ENCODE measurements at places on chromosomes 5 and 9. TPM values are rescaled to one million over a fixed set of nuclear protein-coding genes. Genes with fewer than 3 reads are reported as not detected.

The EIF4E1B gene
- polyA plus RNA-seq, result not detected

The GARIN3 gene
- polyA plus RNA-seq, result not detected

The IFNE gene
- polyA plus RNA-seq, result 0.19 TPM

The COL15A1 gene
- polyA plus RNA-seq, result 29.8 TPM

The CYLC2 gene
- polyA plus RNA-seq, result not detected

The TAS2R1 gene
- polyA plus RNA-seq, result not detected

The RANBP17 gene
- 8.2 TPM for polyA plus RNA-seq

The OTP gene
- polyA plus RNA-seq, result not detected

The HRCT1 gene
- not detected for polyA plus RNA-seq

The UNC5A gene
- polyA plus RNA-seq, result 0.11 TPM

The ERBIN gene
- 67.7 TPM for polyA plus RNA-seq

The LHX3 gene
- not detected for polyA plus RNA-seq

The HARS2 gene
- polyA plus RNA-seq, result 47.9 TPM

The MYORG gene
- polyA plus RNA-seq, result 2.9 TPM

The FXN gene
- 17.7 TPM for polyA plus RNA-seq

All from left renal pelvis (tissue), 4 donors.